Right atrium auricular region (tissue), 2 donors: ENCODE measurements at places on chromosomes 16 and 17. TPM values are rescaled to one million over a fixed set of nuclear protein-coding genes. Genes with fewer than 3 reads are reported as not detected.

The SRL gene
- 295 TPM for total RNA-seq

The PRDM7 gene
- total RNA-seq, result not detected

The MYADML2 gene
- 0.55 TPM for total RNA-seq

The OTOP3 gene
- not detected for total RNA-seq

The DYNC1LI2 gene
- 76.9 TPM for total RNA-seq

The NFATC2IP gene
- total RNA-seq, result 10.6 TPM

The KRT24 gene
- not detected for total RNA-seq

The TMEM92 gene
- total RNA-seq, result not detected

The PIRT gene
- not detected for total RNA-seq

The ITGA2B gene
- 1.0 TPM for total RNA-seq

The SLFN14 gene
- total RNA-seq, result not detected

The KRT27 gene
- not detected for total RNA-seq

The PPP1R1B gene
- not detected for total RNA-seq

The CDH3 gene
- total RNA-seq, result 1.7 TPM

The CCL1 gene
- total RNA-seq, result not detected

The KRT20 gene
- total RNA-seq, result not detected

The TBC1D3 gene
- total RNA-seq, result not detected

The C16orf87 gene
- 12.0 TPM for total RNA-seq

The HOXB5 gene
- not detected for total RNA-seq

The GSG1L gene
- 13.9 TPM for total RNA-seq

The MT1M gene
- 9.9 TPM for total RNA-seq

The ERCC4 gene
- total RNA-seq, result 7.5 TPM

The PRSS27 gene
- not detected for total RNA-seq

The TERB1 gene
- total RNA-seq, result not detected

The CMTM2 gene
- not detected for total RNA-seq
